CD4-positive, alpha-beta T cell treated with Interleukin-10 for 1 hour (primary cell): ENCODE measurements at places on chromosomes 16 and 17.

DNA sequence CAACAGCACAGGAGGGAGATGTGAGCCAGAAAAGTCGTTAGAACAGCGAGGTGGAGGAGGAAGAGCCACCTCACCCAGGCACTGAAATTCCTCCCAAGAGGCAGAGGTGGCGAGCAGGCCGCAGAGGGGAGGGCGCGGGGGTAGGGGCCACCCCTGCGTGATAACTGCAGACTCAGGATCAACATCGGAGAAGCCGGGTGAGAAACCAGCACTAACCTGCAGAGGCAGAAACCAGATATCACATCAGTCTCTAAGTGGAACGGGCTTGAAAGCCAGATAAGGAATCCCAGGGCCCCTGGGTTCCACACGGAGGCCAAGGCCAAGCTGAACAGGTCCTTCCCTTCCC is 39.4 kb upstream of the ZC3H18 start:
- DNase-seq: no peak

GRCh38 chr17:40333781-40334448 is 24.9 kb downstream of the RARA start:
- no peak for DNase-seq

- DNase-seq: no peak
Measured at GRCh38 chr17:17134957-17135333, 71.2 kb downstream of the PLD6 start.

DNA sequence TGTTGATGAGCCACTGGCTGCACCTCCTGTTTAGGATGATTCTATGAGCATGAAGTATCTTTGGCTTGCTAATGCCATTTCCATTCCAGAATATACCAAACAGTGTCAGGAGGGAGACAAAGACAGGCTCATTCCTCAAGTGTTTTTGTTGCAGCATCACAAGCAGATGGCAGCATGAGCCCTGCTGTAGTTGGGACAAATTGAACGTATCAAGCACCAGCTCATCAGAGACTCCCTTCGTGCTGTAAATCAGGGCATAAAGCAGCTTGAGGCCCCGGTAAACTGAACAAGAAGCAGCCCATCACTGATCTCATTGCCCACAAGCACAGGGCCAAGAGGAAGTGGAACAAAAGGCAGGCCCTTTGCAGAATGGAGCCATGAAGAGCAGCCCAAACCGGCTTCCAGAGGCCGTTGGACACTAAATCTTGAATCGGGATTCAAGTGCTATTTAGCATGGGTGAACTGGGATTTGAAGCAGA is 45.9 kb upstream of the HS3ST3A1 start:
- no peak for DNase-seq

GRCh38 chr16:12166271-12166670 is 189.7 kb downstream of the SNX29 start:
- no peak for DNase-seq

GRCh38 chr16:50505714-50506542 is 42.3 kb upstream of the NKD1 start:
- DNase-seq: no peak

GRCh38 chr17:9324864-9325263 is 250.8 kb downstream of the STX8 start:
- DNase-seq: no peak

DNA sequence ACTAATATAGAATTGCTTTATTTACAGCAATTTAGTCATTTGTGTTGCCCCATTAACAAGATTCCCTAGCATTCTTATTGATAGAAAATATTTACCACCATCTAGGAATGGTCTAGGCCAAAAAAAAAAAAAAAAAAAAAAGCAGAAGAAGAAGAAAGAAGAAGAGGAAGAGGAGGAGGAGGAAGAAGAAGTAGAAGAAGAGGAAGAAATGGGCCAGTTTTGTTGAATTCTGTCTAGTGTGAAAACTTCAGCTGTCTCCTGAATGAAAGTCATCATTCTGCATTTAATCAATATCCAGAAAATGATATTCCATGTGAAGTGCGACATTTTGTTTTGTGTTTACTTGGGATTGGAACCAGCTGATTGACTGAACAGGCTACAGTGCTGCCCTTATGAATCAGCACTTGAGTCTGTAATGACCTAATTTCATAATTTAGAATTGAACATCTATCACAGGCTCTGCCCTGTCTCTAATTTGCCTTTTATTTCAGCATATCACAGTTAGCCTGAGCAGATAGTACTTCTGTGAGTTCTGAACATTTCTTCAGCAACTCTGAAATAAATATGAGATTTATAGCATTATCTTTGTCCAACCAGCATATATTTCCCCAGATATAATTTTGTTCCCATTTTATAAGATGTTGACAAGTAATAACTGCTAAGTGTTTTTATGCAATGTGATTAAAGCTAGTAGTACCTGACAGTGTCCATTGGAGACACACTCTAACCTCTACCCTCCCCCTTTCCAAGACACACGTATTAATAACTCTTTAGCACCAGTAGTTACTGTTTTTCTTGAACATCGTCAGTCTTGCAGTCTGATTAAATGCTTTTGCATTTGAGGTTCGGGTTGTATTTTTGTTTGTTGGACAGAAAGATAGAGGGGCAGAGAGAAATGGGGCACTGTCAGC is 5.9 kb downstream of the ANKFN1 start:
- no peak for DNase-seq

DNA sequence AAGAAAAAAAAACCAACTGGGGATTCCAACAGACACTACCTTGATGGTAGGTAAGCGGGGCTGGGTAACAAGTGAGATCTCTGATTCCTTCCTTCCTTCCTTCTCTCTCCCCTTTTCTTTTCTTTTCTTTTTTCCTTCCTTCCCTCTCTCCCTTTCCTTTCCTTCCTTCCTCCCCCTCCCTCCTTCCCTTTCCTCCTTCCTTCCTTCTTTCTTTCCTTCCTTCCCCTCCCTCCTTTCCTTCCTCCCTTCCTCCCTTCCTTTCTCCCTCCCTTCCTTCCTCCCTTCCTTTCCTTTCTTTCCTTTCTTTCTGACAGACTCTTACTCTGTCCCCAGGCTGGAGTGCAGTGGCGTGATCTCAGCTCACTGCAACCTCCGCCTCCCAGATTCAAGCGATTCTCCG is 20.0 kb downstream of the OR2C1 start:
- no peak for DNase-seq

- DNase-seq: no peak
Measured at GRCh38 chr17:82865774-82866395, 26.1 kb upstream of the ZNF750 start.

- DNase-seq: no peak
Measured at GRCh38 chr16:53631236-53632025, 72.2 kb downstream of the RPGRIP1L start.

- no peak for DNase-seq
Measured at GRCh38 chr17:5439446-5439764, 450 bp upstream of the C1QBP start.

- no peak for DNase-seq
Measured at GRCh38 chr17:77209330-77209748, 68.6 kb downstream of the SEC14L1 start.

GRCh38 chr16:19909750-19910322 is 25.2 kb upstream of the GPRC5B start:
- no peak for DNase-seq

- DNase-seq: no peak
Measured at GRCh38 chr17:42548993-42549755, 3.5 kb upstream of the HSD17B1 start.

DNA sequence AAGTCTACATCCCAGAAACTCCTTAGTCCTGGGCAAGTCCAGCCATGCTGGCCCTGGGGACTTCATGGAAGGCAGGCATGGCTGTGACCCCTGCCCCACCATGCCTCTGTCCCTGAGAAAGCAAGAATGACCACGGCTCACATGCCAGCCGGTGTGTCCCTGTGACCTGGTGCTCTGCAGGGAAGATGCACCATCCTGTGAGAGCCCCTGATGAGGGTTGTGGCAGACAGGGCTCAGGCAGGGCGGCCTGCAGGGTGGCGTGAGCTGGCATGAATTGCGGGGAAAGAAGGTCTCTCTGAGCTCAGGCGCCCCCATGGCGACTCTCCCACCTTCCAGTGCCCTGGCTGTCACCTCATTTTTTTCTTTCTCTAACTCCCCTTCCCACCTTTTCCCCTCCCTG is 260.3 kb downstream of the RBFOX3 start:
- DNase-seq: no peak

DNA sequence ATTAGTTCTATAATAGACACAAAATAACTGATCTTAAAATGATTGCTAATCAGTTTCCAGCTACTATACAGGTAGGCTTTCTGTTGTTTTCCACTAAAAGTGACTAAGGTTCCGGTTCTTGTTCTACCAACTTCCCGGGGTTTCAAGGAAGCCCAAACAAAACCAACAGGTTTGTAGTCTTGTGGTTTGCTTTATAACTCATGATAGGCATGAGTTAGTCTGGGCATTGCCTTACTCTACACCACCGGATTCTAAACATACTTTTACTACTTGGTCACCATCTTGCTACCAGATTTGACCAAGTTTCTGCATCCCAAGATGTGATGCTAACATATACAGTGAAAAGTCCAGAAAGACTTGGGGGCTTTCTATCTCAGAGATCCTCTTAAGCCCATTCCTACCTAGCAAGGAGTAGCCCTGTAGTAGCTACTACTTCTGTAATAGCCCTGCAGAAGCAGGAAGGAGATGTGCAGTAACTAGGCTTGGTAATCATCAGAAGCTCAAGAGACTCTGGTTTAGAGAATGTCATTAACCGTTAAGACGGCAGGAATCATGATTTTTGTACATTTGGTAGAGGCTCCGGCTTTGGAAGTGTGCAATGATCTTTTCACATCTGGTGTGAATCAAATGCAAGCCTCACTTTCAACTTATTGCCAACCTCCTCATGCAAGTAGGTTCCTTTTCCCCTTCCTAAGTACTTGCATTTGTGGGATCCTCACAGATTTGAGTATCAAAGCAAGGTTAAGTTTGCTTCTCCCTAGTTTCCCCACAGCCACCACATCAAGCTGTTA is 1.6 kb downstream of the FAM117A start:
- no peak for DNase-seq

DNA sequence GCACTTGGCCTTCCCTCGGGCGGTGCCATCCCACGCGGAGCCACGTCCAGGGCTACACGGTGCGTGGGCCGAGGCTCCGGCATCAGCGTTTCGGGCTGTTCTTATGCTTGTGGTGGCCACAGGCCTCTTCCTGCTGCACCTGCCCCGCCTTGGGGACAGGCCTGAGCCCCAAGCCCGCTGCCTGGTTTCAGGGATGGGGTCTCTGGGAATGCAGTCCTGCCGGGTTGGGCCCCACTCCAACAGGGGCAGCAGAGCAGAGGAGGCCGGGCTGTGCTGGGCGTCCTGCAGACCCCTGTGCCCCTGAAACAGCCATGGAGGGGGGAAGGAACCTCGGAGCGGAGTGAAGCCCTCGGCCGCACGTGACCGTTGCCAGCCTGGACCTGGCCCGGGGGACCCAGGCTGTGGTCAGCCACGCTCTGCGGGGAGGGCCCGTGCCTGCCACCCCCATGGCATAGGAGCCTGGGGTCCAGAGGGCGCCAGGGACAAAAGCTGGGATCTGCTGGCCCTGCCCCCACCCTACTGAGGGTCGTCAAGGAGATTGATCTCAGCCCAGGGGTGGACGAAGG is 453 bp upstream of the WFIKKN1 start:
- DNase-seq: no peak

DNA sequence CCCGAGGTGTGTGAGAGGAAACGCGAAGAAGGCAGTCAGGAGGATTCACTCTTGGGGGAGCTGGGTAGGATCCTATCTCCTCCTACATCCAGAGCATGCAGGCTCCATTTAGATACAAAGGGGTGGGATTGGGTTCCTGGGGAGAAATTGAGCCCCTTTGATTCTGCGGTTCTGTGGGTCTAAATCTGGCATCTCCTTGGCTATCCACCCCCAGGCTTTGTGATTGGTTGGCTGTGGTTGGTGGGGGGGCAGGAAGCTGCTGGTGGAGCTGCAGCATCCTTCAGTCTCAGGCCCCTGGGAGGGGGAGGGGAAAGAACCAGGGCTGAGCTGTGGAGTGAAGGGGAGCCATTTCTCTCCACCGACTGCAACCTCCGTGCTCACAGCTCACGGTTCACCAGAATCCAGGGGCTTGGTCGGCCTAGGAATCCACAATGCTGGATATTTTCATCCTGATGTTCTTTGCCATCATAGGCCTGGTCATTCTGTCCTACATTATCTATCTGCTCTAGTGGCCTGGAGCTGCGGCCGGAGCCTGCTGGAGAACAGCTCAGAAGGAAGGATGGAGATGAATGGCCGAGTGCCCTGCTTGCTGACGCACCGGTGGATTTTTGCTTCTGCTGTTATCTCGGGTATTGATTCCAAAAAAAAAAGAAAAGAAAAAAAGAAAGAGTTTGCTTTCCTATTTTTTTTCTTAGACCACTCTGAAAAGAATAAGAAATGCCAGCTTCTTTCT is at the start of gene LASP1NB:
Gene LASP1NB, plus strand, starts transcription at position 352 of the 733 bp plus-strand sequence.
- peak; percentile 46 for DNase-seq

DNA sequence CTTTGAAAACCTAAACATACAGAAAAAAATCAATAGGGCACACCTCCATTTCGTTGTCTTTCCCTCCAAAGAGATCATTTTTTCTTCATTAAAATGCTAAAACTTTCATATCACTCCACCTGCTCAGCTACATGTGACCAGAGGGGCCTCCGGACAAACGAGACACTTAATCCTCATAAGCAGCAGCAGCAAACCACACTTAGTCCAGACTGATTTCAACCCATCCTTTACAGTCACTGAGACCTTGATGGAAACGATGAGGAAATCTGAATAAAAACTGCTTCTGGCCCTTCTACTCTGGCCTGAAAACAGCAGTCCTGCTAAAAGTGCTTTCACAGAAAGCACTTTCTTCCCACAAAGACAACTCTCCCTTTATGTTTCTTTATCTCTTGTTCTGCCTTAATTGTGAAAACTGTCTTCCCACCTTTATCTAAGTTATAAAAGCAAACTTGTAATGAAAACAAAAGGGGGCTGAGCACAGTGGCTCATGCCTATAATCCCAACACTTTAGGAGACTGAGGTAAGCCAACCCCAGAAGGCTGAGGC is 4.6 kb downstream of the ANKRD11 start:
- DNase-seq: no peak

DNA sequence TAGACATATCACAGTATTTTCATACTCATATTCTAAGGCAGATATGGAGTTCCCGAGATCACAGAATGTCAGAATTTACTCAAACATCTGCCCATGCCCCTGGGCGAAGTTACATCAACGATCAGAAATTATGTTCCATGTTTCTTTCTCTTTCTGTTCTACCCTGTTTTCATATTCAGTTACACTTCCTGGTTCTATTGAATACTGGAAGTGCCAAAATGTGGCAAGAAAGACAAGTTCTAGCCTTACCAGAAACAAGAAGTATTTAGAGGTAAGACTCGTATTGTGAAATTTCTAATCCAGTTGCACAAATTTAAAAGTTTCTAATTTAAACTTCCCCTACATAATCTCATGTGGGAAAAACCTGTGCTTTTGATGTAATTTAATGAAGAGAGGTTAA is 36.1 kb downstream of the KCNJ2 start:
- DNase-seq: peak; percentile 9

- DNase-seq: no peak
Measured at GRCh38 chr17:81138083-81138482, 27.2 kb upstream of the PVALEF start.

DNA sequence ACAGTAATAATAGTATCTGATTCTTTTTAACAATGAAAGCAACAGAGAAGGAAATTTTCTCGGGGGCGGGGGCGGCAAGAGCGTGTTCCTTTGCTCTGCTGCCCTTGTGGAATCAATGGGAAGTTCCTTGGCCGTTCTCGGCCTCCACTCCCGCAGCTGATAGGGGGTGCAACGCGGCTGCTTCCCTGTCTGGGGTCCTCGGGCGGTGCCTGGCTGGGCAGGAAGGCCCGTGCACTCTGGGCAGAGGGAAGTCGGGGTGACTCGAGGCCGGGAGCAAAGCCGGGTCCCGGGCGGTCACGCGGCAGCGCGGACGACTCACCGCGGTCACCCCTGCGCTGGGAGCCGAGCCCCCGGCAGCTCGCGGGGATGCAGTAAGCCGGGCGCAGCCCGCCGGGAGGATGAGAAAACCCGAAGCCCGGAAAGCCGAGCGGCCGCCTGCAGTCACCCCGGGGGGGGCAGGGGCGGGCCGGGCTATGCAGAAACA is 2.5 kb downstream of the TUBB3 start:
- no peak for DNase-seq
